ENCODE measurements at places on chromosomes 12 and 14.

GRCh38 chr12:27541031-27541719 lies 17.2 kb downstream of the PPFIBP1 start:
- no peak for DNase-seq

DNA sequence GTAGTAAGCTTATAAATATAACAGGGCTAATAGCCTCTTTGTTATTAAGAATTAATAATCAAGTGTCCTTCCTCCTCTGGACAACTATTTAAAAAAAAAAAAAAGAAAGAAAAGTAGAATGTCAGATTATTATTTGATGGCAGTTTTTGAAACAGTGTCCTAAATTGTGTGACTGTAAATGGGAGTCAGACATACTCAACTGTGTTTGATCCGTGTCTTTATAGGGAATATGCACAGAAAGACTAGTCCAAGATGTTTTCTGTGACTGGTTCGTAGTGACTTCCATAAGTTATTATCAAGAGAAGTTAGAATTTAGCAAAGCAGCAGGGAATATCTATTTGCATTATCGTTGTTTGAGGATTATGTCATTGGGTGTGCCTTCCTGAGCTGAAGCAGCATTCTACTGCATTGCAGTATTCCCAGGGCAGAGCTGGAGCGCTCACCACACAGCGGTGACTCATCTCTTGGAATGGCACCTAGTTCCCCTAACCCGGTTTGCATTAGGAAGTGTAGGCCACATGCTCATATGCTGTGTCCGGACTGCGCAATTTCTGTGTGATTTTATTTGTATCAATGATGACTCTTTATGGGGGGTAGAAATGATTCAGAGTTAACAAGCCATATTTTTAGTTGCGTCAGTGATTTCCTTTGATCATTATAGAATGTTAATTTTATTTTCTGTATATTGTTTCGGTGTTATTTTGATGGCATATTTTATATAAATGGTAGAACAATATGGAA lies 7.9 kb downstream of the DYNC1H1 start:
- peak; percentile 87 for DNase-seq

DNA sequence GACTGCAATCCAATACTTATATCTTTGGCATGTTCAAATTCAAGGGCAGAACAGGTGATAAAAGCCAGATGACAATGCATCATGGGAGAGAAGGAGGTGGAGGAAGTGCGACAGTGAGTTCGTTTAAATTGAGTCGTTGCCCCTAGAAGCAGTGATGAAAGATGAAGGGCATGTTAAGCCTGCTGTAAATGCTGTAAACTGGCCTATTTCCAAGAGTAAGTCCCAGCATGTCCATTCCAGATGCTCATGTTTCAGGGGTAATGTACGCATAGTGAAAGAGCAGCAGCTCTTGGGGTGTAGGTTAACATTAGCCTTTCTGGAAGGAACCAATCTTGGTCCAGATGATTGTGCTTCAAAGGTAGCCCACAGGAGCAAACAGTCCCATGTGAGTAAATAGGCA lies 97.1 kb downstream of the C2CD5 start:
- no peak for DNase-seq

- no peak for DNase-seq
These were observed 14.9 kb downstream of the TMEM116 start for GRCh38 chr12:111998015-111998414.

GRCh38 chr12:55927588-55928502 lies at the start of gene PYM1:
TSS of gene PYM1 (minus strand) at chr12:55927894. CDS start at chr12:55927761, 133 bp downstream.
- DNase-seq: peak; percentile 68

DNA sequence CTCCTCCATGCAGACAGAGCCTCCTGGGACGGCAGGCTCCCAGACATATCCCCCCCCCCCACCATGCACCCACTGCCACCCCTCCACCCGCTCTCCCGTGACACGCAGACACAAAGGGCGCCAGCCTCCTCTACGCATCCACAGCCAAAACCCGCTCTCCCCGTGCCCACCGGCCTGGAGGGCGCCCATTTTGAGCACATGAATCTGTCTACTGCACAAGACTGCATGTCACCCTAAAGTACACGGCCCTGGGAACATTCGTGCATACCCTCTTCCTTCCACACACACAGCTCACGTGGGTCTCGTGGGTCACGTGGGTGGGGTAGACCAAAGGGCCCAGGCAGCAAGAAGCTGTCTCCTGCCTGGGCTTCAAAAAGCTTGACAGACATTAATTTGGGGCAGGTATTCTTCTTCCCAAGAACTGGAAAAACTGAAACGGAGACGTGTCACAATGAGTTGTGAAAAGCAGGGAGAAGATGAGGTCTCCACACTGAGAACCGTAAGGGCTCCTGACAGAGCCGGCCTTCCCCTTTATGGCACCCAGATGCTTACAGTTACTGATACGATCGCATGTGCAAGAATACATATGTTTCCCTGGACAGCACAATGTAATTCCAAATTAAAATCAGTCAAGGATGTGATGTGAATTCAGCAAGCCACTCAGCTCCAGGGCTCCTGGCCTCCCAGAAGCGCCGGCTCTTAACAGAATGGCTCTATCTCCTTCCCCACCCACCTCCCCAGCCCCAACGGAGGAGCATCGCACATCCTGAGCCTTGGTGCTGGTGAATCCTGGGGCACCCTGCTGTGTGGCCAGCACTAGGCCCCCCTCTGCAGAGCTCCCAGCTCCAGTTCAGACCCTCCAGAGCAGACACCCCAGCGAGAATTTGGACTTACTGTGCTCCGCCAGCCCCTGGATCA lies 1.9 kb downstream of the TGFB3 start:
- DNase-seq: no peak

- no peak for DNase-seq
These were observed 4.0 kb downstream of the PTGER2 start for GRCh38 chr14:52318062-52318461.

DNA sequence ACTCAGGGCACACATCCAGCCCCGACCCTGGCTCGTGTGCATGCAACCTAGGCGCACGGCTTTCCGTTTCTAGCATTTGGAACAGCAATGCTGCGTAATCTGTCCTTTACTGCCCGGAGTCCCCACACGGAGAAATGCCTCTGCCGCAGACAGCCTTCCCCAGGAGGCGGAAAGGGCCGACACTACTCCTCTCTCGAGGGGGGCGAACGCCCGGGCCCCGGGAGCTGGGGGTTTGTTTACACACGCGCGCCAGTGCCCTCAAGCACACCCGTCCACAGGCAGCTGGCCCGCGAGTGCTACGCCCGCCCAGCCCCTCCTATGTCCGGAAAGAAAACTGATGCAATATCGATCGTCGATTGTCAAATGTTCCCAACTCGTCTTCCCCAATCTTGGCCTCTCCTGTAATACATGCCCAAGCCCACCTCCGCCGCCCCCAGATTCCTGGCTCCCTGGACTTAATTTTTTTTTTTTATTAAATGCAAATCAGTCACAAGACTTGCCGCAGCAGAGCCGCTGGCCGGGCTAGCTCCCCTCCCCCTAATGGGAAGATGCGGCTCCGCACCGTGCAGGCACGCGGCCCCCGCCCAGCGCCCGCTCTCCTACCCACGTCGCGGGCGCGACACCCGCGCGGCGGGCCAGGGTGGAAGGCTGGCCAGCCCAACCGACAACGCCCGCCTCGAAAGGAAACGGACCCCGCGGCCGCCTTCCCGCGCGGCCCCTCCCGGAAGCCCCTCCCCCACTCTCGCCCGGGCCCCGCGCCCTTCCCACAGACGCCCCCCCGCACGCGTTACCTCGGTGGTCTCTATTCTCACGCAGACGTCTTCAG lies 642 bp downstream of the SLC38A2 start:
- DNase-seq: peak; percentile 48

GRCh38 chr12:103966736-103967135 lies 1.1 kb downstream of the TDG start:
- no peak for DNase-seq
